ENCODE measurements at places on chromosomes 13 and 19.

DNA sequence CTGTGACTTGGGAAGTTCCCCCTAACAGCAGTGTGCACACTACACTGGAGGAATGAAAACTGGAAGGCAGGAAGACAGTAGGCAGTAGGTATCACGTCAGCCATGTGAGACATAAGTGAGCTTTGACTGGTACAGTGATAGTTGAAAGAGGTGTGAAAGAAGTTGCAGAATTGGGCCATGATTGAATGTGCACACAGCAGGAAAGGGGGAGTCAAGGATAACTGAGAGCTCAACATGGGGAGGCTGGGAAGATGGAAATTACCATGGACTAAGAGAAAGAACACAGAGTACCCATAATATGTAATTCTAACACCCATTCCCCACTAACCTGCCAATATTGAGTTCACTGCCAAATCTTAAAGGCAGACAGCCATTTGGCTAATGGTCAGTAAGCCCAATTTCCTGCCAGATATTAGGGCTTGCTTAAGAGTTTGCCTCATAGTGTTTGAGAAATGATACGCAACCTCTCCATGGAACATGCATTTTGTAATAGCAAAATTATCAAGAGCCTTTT lies 321.7 kb downstream of the DCT start:
- DNase-seq: no peak

GRCh38 chr13:69720278-69720983 lies 387.2 kb upstream of the ATXN8OS start:
- DNase-seq: no peak

GRCh38 chr13:38777347-38778119 lies 90.7 kb downstream of the FREM2 start:
- no peak for DNase-seq

GRCh38 chr13:95296326-95296925 lies 4.8 kb downstream of the ABCC4 start:
- peak; percentile 9 for DNase-seq

GRCh38 chr13:44932171-44932849 lies 57.0 kb downstream of the NUFIP1 start:
- DNase-seq: no peak

- no peak for DNase-seq
Observed at GRCh38 chr13:22144806-22145205, 473.9 kb downstream of the FGF9 start.

GRCh38 chr13:22744688-22745452 lies 435.9 kb upstream of the SGCG start:
- DNase-seq: no peak

DNA sequence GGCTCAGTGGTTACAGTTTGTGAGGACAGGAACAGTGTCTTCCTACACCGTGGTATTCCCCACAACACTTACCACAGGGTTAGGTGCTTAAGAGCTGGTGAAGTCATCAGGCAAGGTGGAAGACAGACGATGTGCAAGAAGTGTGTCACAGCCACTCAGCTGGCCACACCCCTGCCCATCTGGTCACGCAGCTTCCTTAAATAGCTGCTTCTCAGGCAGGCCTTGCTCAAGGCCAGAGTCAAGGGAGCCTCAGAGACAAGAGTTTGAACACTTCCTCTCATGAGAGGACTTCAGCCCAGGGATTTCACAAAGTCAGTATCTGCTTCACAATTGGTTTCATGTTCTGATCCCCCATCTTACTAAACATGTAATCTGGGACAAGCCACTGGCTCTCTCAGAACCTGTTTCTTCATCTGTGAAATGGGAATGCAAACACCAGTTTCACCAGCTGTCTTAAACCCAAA lies 80.3 kb upstream of the FRY start:
- DNase-seq: no peak

DNA sequence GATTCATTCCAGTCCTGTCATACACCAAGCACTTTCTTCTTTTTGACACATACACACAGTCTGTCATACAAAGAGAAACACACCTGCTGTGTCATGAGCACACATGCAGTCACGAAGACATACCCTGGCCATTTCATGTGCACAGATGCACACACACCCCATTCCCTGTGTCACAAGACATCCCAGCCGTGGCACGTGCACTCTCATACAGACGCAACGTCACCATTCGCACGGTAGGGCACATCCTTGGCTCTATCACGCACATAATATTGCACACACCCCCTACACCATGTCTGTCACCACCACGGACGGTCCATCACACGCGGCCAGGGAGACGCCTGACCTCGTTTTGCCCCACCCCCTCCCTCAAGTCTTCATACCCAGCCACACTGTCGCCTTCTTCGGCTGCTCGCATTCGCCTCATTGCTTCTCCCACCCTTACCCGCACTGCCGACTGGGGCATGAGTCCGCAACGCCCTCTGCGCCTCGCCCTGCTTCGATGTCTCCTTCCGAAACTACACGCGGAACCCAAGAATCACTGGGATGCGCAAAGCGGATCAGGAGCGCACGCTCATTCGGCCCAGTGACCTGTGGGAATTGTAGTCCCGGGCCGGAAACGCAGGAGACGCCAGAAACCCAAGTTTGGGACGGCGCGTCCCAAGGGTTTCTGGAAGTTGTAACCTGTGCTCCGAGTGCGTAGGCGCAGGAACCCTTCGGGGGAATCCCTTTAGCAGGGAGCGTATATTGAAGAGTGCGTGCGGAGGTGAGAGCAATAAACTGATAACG lies 6.8 kb upstream of the ZNF283 start:
- DNase-seq: peak; percentile 22

GRCh38 chr13:41203810-41204209 lies 9.4 kb upstream of the KBTBD7 start:
- DNase-seq: no peak

- no peak for DNase-seq
Observed at GRCh38 chr13:40172878-40173277, 493.6 kb downstream of the FOXO1 start.

DNA sequence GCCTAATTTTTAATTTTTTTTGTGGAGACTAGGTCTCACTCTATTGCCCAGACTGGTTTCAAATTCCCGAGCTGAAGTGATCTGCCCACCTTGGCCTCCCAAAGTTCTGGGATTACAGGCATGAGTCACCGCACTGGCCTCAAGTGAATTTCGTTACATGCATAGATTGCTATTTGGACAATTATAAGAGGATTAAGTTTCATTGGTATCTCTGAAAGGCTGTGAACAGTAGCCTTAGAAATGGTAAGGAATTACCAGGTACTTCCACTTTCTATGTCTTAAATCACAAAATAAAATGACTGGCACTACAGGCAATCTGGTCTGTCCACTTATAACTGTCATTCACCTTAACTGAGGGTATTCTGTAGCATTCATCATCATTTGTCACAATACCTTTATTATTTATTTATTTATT lies 2.9 kb upstream of the CCDC9 start:
- no peak for DNase-seq

DNA sequence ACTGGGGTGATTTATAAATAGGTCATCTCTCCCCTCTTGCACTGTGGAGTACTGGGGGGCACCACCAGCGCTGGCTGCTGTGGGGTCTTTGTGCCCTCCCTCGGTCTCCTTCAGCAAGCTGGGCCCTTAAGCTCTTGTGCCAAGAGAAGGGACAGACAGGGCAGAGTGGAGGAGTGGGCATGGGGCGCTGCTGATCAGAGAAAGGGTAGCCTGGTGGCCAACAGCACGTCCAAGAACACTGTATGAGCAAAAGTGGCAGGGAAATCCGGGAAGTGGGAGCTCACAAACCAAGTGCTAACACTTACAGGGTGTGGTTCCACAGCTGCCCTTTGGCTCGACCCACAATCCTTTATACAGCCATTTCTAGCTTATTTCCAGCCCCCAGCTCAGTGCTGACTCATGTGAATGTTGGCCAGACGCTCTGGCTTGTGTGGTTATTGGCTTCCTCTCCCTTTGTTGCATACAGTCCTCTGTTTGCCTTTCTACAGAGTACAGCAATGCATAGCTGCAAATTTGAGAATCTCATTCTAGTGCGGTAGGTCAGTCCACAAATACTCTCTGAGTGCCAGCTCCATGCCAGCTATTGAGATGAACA lies 298.8 kb downstream of the SHISA2 start:
- DNase-seq: no peak

DNA sequence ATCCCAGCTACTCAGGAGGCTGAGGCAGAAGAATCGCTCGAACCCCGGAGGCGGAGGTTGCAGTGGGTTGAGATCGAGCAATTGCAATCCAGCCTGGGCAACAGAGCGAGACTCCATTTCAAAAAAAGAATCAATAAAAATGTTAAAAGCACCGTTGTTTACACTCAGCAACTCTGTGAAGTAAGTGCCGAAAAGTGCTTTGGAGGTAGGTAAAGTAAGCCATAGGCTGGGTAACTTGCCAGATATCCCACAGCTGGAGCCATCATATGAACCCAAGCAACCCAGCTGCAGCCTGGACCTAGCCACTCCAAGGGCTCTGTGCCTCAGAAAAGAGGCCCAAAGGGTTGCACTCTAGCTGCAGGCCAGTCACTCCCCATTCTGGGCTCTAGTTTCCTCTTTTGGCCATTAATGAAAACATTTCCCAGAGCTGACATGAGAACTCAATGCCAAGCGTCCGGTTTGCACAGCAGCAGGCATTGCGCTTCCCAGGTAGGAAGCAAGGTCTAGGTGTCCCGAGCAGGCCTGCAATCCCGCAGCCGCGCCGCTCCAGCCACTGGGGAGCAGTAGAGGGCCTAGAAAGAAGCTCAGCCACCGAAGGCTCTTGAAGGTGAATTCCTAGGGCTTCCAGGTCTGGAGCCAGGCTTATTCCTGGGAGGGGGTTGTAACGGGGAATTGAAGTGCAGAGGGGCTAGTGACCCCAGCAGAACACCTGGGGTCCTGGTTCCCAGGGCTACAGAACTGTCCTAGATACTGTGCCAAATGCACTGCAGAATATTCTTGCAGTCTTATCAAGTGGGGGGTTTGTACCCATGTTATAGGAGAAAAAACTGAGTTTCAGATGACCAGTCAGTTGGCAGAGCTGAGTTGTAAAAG lies 4.1 kb upstream of the CD79A start:
- DNase-seq: peak; percentile 69

GRCh38 chr19:17240062-17240752 lies 5.5 kb downstream of the NR2F6 start:
- DNase-seq: no peak

GRCh38 chr19:18196511-18196845 lies 3.5 kb downstream of the MPV17L2 start:
- no peak for DNase-seq

Measured in activated CD4-positive, alpha-beta T cell treated with anti-CD3 and anti-CD28 coated beads for 4 hours (primary cell).